ENCODE measurements at places on chromosomes 5 and 9.

- DNase-seq: peak; percentile 11
Measured at GRCh38 chr5:164504141-164504772, 998.8 kb downstream of the MAT2B start.

GRCh38 chr5:167171056-167171455 lies 1120.4 kb upstream of the WWC1 start:
- DNase-seq: no peak

DNA sequence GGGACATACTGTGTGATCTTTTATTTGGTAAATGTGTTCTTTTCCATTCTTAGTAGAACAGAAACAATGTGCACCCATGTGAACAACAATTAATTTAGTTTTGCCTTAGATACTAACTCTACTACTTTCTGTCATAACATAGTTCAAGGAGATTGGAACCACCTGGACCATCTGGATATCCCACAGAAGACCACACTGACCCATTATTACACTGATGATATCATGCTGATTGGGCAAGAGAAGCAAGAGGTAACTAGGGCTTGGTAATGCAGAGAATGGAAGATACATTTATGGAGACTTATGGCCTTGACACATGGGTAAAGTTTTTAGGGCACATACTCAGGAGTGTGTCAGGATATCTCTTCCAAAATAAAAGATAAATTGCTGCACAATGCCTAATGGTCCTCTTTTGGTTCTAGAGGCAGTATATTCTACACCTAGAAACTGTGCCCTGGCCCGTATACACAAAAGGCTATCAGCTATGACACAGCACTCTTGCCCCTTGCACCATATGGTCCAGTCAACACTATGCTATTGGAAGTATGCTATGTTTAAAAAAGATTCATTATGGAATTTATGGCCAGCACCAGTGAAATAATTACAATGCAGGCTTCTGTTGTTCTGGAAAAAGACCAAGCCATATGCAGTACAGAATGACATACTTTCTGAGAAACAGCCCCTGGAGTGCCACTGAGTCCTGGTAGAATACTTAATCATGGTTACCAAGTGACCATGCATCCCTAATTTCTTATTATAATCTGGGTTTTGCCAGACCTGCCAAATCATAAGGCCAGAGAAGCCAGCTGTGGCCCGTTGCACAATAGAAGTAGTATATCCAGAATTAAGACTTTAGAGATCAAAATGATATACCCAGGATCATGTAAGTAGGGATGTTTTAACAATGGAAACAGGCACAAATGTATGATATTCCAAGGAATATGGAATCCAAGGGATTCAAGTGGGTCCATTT lies 41.6 kb upstream of the MROH2B start:
- no peak for DNase-seq

- DNase-seq: no peak
Measured at GRCh38 chr9:93255494-93255867, 71.5 kb downstream of the WNK2 start.

- DNase-seq: no peak
Measured at GRCh38 chr5:93870649-93871048, 129.2 kb upstream of the POU5F2 start.
